ENCODE measurements at places on chromosomes 7 and 10.

- no peak for DNase-seq
These were observed 109.2 kb downstream of the SORCS3 start for GRCh38 chr10:104750291-104750690.

DNA sequence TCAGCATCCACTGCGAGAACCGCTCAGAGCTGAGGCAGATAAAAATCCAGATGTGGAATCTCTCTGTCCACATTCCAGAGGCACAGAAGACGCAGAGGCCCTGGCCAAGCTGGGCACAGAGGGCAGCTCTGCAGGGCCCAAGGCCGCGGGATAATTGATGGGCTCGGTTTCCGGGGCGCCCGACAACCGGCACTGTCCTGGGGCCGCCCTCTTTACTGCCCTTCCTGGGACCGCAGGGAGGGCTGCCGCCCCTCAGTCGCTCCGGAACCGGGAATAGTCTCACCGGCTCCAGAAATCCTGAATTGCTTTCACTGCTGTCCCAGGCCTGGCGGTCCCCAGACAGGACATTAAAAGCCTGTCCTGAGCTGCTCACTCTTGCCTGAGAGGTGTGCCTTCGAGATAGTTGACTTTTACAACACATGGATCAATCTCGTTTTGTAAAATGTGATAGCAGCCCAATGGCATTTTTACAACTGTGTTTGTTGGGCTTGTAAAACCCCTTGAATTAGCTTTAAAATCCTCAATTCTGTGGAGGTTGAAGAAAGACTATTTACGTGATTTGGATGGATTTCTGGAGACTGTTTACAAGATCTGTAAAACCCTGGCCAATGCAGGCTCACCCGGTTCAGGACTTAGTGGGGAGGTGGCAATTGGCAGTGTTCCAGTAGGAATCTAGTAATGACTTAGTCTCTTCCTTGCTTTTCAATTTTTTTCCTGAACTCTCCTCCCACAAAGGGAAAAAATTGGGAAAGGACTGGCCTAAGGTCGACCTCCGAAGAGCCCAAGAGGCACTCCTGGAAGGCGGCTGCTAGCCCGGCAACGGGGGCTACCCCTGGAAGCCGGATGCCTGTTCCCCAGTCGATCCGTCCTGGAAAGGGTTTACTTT is 1.4 kb upstream of the HOXA6 start:
- DNase-seq = no peak

- DNase-seq = no peak
These were observed 132.6 kb downstream of the ELMO1 start for GRCh38 chr7:37315772-37316715.

- no peak for DNase-seq
These were observed 1.1 kb upstream of the MOGAT3 start for GRCh38 chr7:101201695-101202602.

DNA sequence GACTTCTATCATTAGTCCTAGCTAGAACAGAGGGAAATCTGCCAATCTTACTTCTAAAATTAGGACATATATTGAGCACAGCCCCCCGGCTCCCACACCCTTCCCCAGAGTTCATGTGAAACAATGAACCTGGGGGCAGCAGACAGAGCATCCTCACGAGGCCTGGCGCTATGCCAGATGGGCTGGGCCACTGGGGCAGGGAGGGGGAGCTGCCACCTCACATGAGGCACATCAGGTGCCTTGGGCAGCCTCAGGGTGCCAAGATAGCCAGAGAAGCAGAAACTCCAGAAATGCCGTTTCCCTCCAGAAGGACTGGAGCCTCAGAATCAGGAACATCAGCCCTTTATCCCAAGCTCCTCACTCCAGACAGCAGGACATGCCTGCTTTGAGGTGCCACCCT is 92.8 kb upstream of the LANCL2 start:
- DNase-seq = no peak

DNA sequence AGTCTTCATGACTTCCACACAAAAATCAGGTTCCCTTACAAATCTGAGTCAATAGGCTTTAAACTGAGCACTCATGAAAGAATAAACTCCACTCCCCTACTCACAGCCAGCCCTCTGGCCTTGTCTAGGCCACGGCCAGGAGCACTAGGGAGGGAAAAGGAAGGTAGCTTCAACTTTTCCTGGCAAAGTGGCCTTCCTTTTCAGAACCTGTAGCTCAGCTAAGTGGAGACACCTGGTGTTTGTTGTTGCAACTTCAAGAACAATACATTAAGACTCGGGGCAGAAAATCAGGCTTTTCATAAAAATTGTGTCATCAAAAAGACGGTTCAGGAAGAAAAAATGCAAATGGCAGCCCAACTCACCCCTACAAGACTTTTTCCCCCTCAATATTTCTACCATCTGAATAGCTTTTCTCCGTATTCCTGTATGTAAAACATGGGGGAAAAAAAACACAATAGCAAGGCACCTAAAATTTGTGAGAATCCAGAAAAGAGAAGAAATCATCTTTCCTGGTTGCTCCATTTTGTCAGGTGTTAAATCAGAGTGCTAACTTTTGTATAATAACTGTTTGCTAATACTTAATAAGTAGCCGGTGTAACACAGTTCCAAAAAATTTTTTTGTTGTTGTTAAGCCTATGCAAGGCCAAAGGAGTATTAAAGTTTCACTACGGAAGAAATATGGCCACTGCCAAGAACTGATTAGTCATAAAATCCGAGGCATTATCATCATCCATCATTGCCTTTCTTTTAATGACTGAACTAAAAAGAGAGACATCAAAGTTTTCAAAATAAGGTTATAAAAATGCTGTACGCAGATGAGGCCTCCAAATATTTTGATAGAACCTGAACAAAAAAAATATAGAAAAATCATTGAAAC is 66.2 kb upstream of the ARID5B start:
- no peak for DNase-seq

- DNase-seq = no peak
These were observed 498.1 kb downstream of the KIF20B start for GRCh38 chr10:90199513-90199912.

DNA sequence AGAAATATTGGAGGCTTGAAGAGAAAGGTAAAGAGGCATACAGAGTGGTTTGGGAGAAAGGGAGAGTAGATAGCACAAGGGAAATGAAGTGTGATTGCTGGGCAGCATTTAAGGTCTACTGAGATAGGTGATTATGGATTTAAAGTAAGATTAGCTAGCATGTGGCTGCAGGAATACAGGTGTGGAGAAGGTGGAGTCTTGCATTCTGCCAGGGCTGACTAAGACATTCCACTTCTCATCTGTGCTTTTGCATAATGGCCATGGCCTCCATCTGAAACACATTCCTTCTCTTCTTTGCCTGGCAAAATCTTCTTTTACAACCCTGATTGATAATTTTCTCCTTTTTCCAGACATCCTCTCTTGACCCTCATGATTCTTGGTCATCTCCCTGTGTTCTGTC is 31.6 kb upstream of the PCGF5 start:
- DNase-seq = no peak

DNA sequence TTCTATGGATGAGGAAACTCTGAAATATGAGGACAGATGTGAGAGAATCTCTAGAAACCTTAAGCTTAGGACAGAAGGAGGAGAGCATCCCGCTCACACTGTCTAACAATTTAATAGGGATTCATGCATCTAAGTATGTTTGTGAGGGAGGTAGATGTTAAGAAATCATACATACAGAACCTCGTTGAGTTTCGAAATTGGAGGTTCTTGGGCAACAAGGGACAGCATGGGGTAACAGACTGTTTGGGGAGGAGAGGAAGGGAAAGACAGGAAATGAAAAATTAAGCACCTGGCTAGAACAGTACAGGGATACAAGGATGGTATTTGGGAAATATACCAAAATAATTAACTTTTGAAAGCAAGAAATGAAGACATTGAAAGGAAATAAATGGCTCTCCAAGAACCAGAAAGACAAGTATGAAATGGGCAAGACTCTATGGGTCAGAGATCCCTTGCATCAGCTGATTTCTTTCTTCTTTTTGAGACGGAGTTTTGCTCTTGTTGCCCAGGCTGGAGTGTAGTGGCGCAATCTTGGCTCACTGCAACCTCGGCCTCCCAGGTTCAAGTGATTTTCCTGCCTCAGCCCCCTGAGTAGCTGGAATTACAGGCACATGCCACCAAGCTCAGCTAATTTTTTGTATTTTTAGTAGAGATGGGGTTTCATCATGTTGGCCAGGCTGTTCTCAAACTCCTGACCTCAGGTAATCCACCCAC is 207.9 kb downstream of the CTNNA3 start:
- no peak for DNase-seq

- no peak for DNase-seq
These were observed 729.1 kb downstream of the TNS3 start for GRCh38 chr7:46852795-46853194.

GRCh38 chr10:127853868-127854768 is 38.6 kb downstream of the CLRN3 start:
- DNase-seq = peak; percentile 18

GRCh38 chr10:127228195-127228787 is 31.9 kb upstream of the INSYN2A start:
- no peak for DNase-seq

GRCh38 chr10:3926258-3926657 is 141.2 kb upstream of the KLF6 start:
- DNase-seq = no peak

GRCh38 chr7:30382607-30383006 is 96.0 kb downstream of the NOD1 start:
- DNase-seq = no peak

DNA sequence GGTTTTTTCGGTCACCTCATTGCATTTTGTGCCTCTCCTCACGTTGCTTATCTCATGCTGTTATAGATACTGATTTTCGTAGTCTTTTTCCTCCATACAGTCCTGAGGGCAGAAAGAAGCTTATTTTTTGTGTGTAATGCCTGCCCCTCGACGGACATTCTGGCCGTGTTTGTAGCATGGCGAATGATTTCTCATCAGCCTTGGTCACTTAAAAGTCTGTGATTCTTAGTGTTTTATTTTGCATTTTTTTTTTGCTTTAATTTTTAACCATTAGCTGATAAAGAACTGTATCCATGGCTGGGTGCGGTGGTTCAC is 469 bp upstream of the NOC3L start:
- DNase-seq = no peak

GRCh38 chr10:69505636-69506318 is 54.5 kb downstream of the TSPAN15 start:
- no peak for DNase-seq

- no peak for DNase-seq
These were observed 187.8 kb downstream of the ETV1 start for GRCh38 chr7:13801669-13802068.

DNA sequence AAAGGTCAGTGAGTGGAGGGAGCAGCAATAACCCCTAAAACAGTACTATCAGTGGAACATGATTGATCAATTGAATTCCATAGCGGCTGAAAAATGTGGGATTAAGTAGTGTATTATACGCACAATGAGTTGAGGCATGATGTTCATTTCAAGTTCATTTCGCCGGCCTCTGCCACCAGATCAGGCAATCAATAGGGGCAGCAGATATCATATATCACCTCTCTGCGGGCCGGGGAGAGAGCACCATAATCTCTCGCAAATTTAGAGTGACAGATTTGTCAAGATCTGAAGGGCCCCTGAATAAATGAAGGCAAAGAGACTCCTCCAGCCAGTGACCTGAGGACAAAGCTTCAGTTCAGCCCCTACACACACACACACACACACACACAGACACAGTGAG is 58.5 kb downstream of the PAX2 start:
- no peak for DNase-seq

DNA sequence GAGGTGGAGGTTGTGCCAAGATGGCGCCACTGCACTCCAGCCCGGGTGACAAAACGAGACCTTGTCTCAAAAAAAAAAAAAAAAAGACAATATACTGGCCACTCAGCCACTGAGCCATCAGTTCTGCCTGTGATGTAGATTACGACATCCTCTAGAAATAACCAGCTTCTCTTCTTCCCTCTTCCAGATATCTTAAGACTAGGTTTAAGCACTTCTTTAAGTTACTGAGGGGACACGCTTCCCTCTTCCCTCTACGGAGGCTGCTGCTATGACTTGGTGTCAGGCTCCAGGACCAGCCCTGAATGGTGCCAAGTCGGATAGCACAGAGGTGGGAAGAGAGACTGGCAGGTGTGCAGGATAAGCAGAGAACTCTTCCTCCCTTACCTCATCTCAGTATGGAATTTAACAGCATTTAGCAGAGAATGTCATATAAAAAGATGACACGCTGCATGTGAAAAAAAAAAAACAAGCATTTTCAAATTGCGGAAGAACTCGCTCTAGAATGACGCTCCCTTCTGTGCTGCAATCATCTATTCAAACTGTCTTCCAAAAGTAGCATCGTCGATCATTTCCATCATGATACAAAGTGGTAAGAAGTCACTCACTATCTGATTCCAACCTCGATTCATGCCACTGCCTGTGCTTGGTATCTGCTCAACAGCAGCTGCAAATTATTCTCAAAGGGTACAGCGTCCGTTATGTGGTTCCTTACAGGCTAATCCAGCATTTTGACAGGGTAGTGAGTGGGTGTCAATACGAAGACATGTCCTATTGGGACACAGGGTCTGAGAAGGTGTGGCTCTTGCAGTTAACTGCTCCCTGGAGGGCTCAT is 13.8 kb downstream of the DAGLB start:
- DNase-seq = no peak

All from activated CD8-positive, alpha-beta memory T cell treated with anti-CD3 and anti-CD28 coated beads for 48 hours (primary cell).